ENCODE measurements at places on chromosomes 7 and 10.

- no peak for DNase-seq
Observed at GRCh38 chr10:1208366-1209311, 152.5 kb downstream of the WDR37 start.

- DNase-seq: no peak
Observed at GRCh38 chr10:15849316-15849715, 11.0 kb downstream of the MINDY3 start.

DNA sequence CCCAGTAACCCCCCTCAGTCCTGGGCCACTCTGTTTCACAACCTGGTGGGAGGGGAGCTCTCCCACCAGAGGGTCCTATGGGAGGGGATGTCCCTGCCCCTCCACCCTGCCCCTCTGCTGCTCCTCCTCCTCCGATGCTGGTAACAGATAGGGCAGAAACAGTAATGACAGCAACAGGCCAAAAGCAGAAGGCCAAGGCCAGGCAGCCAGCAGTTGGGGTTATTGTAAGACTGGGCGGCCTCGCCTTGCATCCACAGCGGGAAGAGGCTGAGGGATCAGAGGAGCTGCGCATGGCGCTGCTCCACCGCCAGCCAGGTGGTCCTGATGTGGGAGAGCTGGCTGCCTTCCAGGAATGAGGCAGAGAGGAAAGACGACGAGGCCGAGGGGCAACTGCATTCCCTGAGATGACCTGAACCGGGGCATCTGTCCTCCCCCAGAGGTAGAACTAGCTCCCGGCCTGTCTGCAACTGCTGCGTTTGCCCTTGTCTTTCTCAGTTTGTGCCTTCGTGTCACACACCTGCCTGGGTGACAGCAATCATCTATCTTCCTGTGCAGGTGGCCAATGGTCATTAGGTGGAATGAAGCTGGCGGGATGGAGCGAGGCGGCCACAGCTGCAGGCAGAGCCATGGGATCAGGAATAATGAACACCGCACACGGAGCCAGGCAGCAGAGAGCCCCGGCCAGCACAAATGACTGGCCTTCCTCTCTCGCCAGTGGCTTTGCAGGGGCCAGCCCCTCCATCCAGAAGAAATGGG lies 54.0 kb upstream of the CACUL1 start:
- DNase-seq: no peak

- DNase-seq: no peak
Observed at GRCh38 chr7:87671-88070, 104.7 kb upstream of the FAM20C start.

- DNase-seq: no peak
Observed at GRCh38 chr10:120465138-120465537, 8.1 kb downstream of the PLPP4 start.

DNA sequence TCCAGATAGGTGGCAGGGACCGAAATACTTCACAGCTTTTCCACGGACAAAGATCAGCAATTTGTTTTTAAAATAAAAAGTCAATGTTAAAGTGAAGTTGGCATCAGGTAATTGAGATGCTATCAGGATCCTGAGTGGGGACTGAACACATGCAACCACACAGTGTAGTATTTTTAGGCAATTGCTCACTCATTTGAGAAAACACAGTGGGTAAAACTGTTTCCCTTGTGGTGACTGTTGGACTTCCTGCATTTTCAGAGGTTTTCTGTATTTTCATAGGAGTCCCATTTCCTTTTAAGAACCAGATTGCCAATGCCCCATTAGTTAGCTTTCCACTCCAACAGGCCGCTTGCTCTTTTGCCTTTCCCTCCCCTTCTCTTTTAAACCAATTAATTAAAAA lies 159.5 kb upstream of the ZNF32 start:
- DNase-seq: no peak

DNA sequence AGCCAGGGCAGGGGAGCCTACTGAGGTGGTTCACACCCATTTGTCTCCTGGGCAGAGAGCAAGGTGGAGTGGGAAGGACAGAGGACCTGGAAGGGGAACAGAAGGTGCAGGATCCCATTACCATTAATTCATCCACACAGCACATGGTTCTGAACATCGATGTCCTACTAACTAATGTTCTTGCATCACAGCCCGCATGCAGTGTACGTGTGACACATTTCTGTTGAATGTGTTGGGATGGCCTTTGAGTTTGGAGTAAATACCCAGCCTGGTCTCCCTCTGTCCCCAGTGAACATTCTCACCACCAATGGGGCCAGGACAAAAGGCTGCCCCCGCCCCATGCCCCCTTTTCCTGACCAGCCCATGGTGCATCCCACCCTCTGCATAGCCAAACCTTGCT lies 46.3 kb downstream of the FAM241B start:
- DNase-seq: no peak

- DNase-seq: no peak
Observed at GRCh38 chr7:147611431-147611830, 979.1 kb upstream of the C7orf33 start.

- DNase-seq: no peak
Observed at GRCh38 chr7:120680985-120681384, 177.0 kb downstream of the TSPAN12 start.

DNA sequence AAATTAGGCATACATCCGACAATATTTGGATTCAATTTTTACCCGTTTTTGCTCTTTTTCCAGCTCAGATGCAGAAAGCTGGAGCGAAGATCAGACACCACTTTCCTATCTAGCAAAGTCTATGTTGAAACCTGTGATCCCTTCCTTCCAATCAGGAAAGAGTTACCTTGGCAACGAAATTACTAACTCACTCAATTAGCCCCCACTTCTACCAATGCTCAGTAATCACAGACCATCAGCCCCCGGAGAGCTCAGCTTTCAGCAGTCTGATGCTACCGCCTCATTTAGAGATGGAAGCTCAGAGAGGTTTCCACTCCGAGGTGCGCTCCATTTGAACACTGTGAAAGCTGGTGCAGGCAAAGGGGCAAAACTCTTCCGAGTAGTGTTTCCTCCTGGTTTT lies 6.7 kb downstream of the FRAT1 start:
- no peak for DNase-seq

DNA sequence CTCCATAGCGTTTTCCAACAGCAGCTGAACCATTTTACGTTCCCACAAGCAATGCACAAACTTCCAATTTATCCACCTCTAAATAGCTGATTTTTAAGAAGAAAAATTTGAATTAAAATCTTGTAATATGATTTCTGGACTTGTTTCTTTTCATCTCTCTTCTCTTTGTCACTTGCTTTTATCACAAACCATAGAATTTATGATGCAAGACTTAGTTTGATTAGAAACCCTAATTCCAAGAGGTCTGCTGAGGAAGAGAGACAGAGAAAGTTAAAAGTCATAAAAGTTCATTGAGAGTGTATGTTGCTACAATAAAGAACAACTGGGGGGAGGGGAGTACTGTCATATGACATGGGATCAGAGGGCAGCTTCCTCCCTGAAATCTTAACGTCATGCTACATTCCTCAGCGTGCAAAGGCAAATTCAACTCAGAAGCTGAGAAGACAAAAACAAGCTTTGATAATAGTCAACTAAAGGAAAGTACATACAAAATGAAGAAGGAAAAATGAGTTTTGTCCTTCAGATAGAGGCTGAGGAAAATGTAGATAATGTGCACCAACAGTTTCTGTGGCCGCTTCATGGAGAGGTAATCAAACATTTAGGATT lies 18.4 kb upstream of the CUBN start:
- no peak for DNase-seq

DNA sequence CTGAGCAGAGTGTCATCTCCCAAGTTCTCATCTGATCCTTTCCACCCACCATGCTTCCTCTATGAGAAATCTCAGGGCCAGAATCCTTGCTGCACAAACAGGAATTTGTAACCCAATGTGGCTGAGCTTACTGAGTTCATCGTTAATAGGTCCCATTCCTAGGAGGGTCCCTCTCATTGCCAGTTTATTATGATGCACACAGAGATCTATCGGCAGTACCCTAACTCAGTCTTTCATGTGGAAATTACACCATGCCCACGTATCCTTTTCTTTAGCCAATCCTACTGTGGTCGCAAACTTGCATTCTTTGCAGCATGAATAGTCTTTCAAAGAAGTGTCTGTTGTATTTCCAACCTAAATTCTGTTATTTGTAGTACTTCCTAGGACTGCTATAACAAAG lies 12.1 kb downstream of the TMEM236 start:
- DNase-seq: no peak

GRCh38 chr10:28020993-28021982 lies 22.4 kb upstream of the ODAD2 start:
- DNase-seq: no peak

DNA sequence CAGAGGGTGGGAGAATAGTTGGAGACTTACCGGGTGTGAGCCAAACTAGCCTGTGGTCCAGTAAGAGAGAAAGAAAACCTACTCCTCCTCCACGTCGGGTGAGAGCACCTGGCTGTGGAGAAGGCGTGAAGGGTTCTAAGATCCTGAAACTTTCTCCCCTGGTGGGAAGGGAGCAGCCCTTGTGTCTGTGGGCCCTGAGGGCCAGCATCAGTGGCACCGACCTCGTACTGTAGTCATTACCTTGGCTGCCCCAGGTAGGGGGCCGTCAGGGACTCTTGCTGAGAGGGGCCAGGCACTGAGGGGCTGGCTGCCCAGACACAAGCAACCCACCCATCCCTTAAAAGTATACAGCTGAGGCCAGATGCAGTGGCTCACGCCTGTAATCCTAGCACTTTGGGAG lies 69.5 kb upstream of the LOXL4 start:
- no peak for DNase-seq

Data from globus pallidus (tissue), 1 donor.